ENCODE measurements at places on chromosomes 16 and 17.

- DNase-seq: no peak
These were observed 43.9 kb upstream of the CCNF start for GRCh38 chr16:2385190-2385836.

- DNase-seq: no peak
These were observed 15.5 kb downstream of the MYH10 start for GRCh38 chr17:8614988-8615387.

DNA sequence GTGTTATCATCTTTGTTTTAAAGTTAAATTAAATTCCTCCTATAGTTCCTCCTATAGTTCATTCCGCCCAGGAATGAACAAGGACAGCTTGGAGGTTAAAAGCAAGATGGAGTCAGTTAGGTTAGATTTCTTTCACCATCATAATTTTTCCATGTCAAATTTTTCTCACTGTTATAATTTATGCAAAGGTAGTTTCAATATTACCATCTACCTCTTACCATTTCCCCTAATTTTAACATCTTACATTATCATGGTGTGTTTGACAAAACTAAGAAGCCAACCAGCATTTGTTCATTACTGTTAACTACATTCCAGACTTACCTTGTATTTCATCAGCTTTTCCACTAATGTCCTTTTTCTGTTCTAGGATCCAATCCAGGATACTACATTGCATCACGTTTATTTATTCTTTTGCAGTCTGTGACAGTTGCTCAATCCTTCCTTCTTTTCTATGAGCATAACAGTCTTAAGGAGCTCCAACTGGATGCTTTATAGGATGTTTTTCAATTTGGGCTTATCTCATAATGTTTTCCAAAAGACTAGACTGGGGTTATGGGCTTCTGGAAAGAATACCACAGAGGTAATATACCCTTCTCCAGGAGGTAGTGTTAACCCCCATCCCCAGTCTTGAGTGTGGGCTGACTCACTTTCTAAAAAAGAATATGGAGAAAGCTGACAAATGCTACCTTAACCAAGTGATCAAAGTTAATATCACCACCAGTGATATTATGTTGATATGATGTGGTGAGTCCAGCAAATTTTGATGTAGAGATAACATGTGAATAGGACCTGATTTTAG, 158.5 kb downstream of the PPM1E start:
- DNase-seq: no peak

DNA sequence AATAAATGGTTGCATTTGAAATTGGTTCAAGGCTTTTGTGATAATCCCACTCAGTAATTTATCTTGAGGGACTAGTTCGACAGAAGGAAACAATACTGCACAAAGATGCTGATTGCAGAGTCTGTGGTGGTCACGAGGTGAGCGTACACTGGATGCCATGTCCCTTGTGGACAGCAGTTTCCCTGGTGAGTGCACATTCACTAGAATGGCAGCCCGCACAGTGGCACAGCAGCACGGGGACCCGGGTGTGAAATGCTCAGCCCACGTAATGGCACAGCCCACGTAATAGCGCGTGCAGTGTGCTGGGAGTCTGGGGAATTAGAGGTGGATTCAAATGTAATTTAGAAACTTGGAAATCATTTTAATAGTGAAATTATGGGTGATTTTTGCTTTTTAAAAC, 154.0 kb downstream of the LGALS9B start:
- DNase-seq: no peak

DNA sequence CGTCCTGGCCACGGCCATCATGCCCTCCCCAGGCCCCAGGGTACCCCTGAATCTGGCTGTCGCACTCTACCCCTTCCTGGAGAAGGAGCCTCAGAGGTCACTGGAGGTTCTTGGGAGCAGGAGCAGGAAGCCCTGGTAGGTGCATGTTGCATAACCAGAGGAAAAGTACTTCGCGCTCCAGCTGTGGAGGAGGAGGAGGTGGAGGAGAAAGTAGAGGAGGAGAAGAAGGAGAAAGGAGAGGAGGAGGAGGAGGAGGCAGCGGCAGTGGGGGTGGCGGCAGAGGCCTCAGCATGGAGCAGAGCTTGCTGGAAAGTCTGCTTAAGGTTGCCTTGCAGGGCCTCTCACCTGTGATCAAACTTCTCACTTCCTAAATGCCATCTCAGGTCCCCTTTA, 61.8 kb downstream of the BAIAP2 start:
- DNase-seq: no peak

GRCh38 chr16:3963886-3964685, 83.6 kb upstream of the CREBBP start:
- DNase-seq: no peak

- no peak for DNase-seq
These were observed 5.8 kb upstream of the MT3 start for GRCh38 chr16:56583351-56584168.

GRCh38 chr16:81293909-81294802, 20.6 kb upstream of the GAN start:
- no peak for DNase-seq

DNA sequence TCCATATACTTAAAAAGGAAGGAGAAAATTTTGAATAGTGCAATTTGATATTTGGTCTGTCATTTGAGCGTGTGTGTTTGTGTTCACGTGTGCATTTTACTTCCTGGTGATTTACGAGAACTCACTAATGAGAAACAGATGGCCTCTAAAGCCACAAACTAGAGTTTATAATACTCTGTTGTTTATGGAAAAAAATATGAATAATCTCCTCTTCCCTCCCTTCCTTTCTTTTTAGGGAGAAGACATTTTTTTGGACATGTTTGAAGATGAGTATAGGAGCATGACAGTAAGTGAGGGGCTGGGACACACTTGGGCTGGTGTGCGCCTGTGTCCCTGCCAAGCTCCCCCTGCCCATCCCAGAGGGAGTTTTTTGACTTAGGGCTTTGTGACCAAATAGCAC, 102.7 kb downstream of the CLEC16A start:
- DNase-seq: no peak

GRCh38 chr16:57730771-57731730, 4.5 kb upstream of the KATNB1 start:
- no peak for DNase-seq

DNA sequence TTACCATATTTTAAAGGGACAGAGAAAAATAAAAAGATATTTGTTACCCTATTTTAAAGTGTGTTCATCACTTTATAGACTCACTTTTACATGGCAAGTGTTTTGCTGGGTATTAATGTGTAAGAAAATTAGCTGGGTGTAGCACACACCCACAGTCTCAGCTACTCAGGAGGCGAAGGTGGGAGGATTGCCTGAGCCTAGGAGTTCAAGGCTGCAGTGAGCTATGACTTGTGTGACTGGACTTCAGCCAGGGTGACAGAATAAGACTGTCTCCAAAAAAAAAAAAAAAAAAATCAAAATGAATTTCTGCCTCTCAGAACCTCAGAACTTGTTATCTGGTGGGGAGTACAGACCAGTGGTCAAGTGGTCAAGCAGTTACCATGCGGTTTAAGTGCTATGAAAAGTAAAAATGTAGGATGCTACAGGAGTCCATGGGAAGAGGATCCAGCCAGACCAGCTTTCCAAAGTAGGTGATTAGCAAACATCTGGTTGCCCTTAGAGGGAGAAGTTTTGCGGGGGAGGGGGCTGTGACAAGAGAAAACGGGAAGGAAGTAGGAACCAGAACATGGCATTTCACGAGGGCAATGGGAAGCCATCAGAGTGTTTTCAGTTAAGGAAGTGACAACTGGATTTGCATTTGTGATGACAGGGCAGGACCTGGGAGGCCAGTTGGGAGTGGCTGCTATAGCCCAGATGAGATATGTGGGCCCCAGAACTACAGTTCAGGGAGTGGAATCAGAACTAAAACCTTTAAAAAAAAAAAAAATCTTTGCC, 13.9 kb downstream of the CNEP1R1 start:
- peak; percentile 95 for DNase-seq

GRCh38 chr17:1091900-1092299, 87.9 kb downstream of the ABR start:
- DNase-seq: no peak

DNA sequence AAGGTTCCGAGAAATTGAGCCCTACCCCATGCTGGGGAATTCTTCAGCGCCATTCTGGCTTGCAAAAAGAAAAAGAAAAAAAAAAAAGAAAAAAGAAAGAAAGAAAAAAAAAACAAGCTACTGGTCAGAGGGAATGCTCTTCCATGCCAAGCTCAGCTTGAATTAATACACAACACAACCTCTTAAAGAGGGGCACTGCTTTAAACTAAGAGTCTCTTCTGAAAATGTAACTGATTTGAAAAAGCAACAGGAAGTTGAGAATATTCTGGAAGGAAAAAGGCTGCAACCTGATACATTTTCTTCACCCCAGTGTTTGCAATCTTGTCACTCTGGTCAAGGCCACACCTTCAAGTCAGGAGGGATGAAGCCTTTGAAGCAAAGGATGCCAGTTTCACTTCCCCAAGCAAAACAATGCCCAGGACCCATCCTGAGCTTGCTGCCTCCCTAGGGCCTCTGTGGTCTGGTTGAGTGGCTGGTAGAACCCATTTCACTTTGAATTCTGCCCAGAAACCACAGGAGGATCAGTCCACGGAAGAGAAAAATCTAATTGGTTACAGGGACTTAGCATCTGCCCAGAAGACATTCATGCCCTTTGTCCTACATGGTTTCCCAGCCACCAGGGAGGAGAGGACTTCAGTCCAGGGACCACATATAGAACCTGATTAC, 389.7 kb downstream of the SOX9 start:
- DNase-seq: peak; percentile 91

DNA sequence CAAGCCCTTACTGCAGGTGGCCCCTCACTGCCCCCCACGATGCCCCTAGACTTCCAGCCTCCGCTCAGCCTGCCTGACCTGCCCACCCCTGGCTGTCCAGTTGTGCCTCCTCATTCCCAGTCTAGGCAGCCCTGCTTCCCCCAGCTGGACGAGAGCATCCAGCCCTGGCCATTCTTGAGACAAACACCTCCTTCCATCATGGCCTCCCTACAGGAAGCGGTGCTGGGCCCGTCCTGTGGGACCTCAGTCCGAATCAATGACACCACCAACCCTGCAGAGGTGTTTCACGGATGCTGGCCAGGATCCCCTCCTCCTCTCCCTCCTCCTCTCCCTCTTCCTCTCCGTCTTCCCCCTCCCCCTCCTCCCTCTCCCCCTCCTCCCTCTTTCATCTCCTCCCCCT, 28.3 kb downstream of the CCDC40 start:
- no peak for DNase-seq

GRCh38 chr17:28841901-28842281, 699 bp downstream of the FAM222B start:
- DNase-seq: no peak

DNA sequence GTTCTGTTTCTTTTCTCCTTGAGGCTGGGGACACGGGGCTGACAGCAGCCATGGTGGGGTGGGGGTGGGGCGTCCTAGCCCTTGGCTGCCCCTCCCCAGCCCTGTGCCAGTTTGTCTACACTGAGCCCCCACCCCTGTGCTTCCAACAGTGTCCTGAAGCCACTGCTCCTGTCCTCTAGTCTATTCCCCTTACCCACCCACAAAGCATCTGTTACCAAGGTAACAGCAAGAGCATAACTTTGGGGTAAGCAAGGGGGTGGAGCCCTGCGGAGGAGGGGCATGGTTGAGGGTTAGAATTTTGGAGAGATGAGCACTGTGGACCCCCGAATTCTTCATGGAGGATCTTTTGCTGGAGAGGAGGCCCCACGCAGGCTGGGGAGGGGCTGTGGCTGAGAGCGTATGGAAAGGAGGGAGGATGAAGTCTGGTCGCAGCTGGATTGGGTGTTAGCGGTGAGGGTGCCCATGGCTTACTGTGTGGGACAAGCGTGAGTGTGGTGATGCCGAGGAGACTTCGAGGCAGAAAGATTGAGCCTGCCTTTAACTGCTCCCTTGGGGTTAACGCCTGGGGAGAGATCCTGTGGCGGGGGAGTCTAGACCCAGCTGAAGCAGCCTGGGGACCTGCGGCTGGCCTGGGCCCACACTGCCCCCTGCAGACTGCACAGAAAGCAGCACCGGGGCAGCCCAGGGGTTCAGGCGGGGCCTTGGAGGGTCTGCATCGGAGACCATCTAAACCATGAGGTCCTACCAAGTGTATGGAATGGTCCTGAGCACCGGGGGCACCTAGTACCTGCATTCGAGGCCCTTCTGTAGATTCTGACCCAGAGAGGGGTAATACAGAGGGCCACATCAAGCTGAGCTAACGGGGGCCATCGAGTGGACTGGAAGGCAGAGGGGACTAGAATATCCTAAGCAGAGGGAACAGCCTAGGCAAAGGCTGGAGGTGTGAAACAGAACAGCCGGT, 6.1 kb upstream of the STAC2 start:
- peak; percentile 62 for DNase-seq

DNA sequence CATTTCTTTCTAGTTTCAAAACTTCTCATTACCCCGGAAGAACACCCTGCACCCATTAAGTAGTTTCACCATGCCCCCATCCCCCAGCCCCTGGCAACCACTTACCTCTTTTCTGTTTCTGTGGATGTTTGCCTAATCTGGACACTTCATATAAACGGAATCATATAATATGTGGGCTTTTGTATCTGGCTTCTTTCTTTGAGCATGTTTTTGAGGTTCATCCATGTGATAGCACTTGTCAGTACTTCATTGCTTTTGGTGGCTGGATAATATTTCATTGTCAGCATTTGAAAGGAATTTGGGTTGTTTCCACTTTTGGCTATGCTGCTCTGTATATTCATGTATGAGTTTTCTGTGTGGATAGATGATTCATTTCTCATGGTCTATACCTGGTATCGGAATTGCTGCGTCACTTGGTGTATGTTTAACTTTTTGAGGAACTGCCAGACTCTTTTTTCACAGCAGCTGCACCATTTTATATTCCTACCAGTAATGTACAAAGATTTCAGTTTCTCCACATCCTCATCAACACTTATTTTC, 30.0 kb upstream of the SLC5A10 start:
- peak; percentile 77 for DNase-seq

DNA sequence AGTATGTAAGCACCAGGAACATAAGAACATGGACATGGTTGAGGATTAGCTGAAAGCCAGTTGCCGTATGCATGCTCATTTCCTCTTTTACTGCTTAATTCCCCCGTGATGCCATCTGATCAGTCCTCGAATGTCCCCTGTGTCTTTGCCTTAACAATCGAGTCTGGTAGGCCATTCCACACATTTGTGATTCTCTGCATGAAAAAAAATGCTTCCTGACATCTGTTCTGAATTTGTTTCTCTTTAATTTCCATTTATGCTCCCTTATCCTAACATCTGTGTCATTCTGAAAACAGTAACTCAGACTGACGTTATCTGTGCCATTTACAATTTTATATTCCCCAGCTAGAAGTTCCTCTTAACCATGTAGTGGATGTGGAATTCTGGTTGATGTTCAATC, 158.2 kb upstream of the TOX3 start:
- DNase-seq: no peak

DNA sequence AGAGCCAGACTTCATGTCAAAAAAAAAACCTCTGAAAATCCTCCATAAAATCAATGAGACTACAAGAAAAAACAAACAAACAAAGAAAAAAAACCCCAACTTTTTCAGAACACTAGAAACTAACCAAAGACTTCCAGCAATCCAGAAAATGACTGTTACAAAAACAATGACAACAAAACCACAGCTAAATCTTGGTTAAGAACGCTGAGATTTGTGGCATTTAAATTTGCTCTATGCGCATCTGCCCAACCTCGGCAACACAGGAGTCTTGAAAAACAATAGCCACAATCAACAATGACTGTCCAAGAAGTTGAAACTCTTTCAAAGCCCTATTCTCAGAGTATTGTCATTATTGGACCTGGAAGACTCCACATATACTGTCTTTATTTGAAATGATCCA, 402.4 kb downstream of the ZFHX3 start:
- DNase-seq: no peak
